ENCODE measurements at places on chromosomes 11 and 22.

- no peak for DNase-seq
These were observed 55.5 kb downstream of the CLPB start for GRCh38 chr11:72378704-72379383.

DNA sequence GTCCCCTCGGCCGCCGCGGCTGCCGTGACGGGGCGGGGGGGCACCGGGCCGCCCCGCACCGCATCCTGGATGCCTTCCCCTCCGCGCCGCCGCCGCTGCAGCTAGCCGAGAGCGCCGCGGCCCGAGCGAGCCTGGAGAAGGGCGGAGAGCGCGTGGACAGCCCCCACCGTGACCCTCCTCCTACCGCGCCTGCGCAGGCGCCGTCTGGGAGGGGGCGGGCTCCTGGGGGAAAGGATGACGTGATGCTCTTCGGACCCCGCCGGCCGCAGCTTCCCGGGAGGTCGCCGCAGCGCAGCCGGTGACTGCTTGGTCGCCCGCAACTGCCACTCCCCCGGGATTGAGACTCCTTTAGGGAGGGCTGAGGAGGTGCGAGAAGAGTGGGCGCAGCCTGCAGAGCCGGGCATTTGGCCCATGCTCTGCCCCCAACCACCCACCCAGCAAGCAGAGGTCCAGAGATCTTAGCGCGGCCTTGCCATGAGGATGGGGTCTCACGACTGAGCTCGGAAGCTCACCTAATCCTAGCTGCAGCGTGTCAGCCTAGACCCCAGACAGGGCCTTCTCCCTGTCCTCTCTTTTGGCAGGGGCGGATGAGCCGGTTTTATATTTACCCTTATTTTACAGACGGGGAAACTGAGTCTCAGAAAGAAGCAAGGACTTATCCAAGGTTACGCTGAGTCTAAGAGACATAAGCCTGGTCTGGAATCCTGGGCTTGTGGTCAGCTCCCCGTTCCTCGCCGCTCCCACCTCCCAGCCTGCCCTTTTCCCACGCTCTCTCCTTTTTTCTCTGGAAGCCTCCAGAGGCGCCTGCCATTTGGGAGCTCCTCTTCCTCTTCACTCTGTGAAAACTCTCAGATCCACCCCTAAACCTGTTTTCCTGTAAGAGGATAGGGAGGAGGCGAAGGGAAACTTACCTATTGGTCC lies at the start of gene DENND5A:
TSS of gene DENND5A (minus strand) at position 140 of the 921 bp plus-strand sequence. CDS start 281 bp downstream, outside the sequence.
- peak; percentile 39 for DNase-seq

DNA sequence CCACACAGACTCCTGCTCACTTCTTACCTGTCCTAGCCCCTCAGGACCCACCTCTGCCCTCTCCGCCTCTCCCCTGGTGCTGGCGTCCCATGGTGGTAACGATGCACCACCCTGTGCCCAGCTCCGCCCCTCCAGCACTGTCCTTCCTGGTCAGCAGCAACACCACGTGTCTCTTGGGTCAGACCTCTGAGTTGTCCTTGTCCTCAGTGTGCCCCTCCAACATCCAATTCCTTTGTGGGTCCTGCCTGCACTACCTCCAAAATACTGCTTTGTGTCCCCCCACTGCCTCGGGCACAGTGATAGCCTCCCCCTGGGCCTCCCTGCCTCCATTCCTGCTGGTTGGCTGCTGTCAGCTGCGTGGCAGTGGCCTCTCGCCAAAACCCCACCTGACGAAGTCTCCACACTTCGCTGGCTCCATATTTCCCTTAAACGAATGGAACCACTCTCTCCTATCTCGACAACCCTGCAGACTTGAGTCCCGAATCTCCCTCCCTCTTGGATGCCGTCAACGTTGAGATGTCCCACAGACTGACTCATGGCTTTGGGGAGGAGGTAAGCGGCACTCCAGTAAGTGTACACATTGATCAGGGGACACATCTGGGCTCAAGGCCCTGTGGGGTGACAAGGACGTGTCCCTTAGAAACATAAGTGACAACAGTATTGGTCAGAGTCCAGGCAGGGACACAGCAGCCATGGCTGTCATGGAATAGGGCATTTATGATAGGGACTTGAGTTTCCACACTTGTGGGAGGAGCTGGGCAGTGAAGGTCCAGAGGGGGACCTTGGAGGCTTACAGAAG lies 42.8 kb downstream of the SHISAL1 start:
- DNase-seq, result no peak

DNA sequence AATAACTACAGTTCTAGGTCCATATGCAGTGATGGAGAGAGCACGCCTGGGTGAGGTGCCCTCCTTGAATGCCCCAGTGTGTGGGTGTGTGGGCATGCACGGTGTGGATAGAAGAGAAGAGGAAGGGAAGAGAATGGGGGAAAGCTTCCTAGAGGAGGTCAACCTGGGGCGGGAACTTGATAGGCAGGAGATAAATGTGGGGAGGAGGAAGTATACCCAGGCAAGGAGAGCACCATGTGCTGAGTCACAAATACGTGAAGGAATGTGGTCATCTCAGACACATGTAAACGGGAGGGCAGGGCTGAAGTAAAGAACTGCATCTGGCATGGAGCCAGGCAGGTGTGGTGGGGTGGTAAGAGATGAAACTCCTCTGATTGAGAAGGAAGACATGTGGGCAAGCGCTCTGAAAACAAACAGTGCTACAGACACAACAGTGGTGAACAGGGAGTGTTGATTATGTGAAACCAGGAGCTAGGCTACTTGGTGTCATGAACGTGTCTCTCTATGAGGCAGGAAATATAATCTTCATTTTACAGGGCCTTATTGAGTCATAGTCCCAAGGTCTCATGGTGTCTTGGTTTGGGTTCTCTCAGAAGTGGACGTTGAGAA lies 61.5 kb upstream of the EED start:
- peak; percentile 69 for DNase-seq

- no peak for DNase-seq
These were observed 29.5 kb upstream of the DMC1 start for GRCh38 chr22:38599466-38599865.

Measured in stimulated activated CD4-positive, alpha-beta T cell treated with anti-CD3 and anti-CD28 coated beads, Interleukin-2, amount 100 ng/mL, for 48 hours (primary cell).